Stimulated activated CD8-positive, alpha-beta memory T cell treated with anti-CD3 and anti-CD28 coated beads, Interleukin-7, amount 100 ng/mL, for 1 hour (primary cell): ENCODE measurements at places on chromosomes 3 and 15.

- DNase-seq: no peak
Observed at GRCh38 chr15:68782589-68783161, 38.0 kb downstream of the ANP32A start.

GRCh38 chr3:187305881-187306280 is 14.3 kb upstream of the MASP1 start:
- no peak for DNase-seq

DNA sequence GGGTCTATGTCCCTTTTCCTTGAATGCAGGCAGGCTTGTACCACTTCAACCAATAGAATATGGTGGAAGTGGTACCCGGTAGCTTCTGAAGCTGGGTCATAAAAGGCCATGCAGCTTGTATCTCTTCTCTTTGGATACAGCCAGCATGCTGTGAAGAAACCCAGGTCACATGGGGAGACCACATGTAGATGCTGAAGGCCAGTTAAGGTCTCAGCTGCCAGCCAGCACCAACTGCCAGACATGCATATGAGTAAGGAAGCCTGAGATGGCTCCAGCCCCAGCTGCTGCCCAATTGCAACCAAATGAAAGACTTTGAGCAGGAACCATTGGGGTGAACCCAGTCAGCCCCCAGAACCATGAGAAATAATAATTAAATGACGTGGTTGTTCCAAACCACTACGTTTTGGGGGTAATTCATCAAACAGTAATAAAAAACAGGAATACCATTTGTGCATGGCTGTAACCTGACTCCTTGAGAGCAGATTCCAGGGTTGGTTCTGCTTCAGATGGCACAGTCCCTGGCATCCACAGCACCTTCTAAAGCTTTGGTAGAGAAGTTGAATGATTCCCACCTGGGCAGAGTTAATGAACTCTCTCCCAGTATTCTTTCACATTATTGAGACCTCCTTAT is 3.8 kb downstream of the RBP2 start:
- DNase-seq: no peak

GRCh38 chr15:67405208-67406191 is 115.4 kb upstream of the C15orf61 start:
- DNase-seq: no peak

GRCh38 chr3:33975463-33975862 is 177.0 kb downstream of the PDCD6IP start:
- no peak for DNase-seq

DNA sequence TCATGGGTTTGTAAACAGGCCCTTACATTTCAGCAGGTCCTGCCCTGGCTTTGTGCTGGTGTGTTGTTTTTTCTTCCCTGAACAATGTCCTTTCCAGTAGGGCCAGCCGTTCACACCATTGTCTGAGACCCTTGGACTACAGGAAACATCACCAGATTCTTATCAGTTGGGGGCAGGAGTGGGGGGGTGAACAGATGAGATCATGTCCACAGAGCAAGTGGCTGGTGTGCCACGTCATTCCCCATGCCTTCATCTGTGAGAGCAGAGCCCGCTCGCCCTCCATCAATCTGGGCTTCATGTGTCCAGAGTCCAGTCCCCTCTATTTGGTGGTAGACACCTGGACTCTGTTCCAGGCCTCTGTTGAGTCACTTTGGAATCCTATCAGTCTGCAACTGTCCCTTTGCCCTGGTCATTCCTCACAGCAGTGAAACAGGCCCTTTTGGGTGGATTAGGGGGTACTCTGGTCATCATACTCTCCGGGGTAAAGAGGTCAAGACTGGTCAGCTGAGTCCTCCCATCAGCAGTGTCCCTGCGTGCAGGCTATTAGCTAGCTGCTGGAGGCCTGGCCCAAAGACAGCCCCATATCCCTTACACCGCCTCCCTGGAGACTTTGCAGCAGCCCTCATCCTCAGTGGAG is 15.0 kb downstream of the SEMA3G start:
- no peak for DNase-seq

- DNase-seq: no peak
Observed at GRCh38 chr3:184945886-184946625, 134.1 kb downstream of the VPS8 start.

DNA sequence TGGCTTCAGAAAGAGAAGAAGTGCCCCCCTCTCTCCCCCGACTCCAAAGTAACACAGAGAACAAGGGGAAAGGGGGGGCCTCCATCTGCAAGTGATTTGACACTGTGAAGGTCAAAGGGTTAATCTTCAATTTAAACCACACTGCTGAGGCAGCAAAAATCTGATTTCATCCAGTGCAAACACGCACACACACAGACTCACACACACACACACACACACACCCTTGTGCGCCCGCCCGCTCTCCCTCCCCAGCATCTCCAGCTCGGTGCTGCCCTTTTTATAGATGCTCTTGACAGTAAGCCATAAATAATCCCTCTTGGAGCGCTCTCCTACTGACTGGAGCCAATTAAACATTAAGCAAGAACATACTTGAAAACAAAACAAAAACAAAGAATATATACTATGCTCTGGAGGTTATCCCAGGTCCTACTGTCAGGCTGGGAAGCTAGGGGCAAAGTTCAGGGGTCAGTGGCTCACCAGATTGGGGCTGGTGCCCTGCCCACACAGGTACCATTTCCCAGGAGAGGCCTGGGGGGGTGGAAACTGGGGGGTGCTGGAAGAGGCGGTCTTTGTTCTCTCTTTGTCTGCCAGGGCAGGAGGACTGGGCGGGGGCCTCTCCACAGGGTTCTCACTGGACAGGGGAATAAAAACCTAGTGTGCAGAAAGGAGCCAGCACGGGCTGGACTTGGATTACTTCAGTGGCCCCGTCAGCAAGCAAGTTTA is 16.3 kb downstream of the BMF start:
- no peak for DNase-seq
